ENCODE measurements at places on chromosomes 12 and 14.

GRCh38 chr12:16154990-16155389, 122.5 kb downstream of the SLC15A5 start:
- no peak for DNase-seq

DNA sequence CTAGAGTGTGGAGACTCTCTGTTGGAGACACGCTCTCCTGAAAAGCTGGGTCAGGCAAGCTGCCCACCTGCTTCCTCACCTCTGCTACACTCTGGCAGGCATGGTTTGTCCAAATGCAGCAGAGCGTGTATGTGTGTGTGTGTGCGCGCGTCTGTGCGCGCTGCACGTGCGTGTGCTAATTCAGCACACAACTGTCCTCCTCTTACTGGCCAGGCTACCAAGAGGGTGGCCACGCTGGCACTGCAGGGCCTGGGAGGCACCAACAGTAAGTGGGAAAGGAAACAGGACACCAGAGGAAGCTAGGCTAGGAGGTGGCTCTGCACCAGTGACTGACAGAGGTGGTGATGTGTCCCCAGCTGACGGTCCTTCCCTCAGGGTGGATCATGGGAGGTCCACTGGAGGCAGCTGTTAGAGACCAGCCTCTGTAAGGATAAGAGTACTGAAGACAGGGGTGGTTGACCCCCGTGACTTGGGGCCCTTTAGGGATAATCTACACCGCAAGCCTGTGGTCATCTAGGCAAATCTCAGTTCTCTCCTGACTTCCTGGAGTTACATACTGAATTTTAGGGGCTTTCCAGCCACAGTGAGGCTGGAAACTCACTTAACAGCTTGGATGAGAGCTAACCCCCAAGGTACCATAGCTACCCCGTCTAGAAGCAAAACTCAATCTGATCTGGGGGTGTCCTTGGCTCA, 15.6 kb upstream of the TFCP2 start:
- peak; percentile 76 for DNase-seq

DNA sequence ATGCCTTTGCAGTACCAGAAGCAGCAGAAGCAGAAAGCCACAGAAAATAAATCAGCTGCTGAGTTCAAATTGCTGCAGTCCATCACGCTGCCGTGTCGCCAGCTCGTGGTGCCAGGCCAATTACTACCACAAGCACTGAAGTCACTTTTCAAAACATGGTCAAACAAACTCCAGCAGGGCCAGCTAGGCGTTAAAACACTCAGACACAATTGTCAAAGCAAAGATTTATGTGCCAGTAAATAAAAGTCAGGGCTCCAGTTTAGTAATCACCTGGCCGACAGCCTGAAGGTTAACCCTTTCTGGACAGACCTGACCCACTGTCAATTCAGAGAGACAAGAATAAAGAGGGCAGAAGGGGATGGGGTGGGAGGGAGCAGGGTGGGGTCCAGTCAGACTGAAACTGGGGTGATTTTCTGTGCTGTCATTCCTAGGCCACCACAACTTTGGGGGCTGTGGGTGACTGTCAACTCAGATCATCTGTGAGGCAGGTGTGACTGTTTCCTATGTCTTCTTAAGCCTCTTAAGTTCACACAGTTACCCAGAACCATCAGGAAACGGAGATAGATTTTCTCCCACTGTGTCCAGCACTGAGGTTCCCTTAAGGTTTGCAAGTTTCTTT, 109.8 kb upstream of the FUT8 start:
- peak; percentile 82 for DNase-seq

DNA sequence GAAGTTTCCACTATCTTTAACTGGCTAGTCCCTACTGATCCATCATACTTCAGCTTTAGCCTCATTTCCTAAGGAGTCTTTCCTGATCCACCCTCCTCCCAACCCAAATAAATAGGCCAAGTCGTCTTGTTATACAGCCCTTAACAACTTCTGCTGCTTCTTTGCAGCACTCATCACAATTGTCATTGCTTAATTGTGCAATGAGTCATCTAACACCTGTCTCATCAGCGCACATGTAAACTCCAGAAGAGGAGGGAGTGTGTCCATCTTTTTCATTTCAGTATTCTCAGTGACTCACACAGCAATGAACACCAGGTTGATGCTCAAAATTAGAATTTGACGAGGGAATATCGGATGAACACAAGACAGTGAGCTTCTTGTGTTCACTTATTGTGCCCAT, 87.3 kb downstream of the SUDS3 start:
- DNase-seq = no peak

DNA sequence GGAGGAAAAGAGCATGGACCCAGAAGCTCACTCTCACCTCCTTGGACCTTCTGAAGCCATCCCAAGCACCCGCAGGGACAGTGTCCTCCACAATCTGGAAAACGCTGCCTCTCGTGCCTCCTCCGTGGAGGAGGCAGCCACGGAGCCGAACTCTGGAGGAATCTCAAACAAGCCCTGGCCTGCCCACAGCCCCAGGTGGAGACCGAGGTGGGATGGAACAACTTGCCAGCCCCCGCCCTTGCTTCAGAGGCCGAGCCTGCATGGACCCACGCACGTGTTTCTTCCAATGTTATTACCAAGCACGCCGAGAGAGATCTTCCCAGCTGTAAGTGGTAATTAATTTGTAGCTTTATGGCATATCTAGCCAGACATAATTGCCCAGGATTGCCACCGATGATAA, 61.3 kb downstream of the SCARB1 start:
- no peak for DNase-seq

DNA sequence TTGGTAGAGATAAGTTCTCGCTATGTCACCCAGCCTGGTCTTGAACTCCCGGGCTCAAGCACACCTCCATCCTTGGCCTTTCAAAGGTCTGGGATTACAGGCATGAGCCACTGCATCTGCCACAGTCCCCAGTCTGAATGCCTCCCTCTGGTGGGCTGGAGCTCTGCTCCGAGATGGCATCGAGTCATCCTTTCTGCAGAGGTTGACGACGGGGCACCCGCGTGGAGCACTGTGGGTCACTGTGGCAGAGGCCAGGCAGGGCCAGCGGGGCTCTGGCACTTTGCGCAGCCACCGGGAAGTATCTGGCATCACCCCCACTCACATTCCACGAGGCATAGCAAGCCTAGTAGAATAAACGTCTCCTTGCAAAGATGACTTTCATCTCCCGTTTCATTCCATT, 163.3 kb upstream of the DIO3 start:
- DNase-seq = no peak

GRCh38 chr12:11814374-11814773, 164.9 kb downstream of the ETV6 start:
- no peak for DNase-seq

DNA sequence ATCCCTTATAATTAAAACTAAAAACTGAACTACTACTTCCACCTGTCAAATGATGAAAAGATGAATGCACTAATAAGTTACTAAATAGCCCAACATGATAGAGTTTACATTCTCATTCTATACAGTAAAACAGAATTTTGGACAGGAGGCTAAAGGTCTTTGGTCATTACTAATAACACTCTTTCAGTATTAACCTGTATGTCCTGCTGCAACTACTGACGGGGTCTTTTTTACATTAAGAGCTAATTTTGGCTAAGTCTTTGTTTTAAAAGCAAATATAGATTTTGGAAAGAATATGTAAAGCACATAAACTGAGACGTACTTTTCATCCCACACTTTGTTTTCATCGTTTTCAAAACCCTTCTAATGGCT, 175.4 kb upstream of the CDKN3 start:
- no peak for DNase-seq

GRCh38 chr12:98084391-98084790, 431.0 kb upstream of the TMPO start:
- DNase-seq = no peak

- peak; percentile 57 for DNase-seq
These were observed 1.1 kb downstream of the ETV6 start for GRCh38 chr12:11650286-11651281.

DNA sequence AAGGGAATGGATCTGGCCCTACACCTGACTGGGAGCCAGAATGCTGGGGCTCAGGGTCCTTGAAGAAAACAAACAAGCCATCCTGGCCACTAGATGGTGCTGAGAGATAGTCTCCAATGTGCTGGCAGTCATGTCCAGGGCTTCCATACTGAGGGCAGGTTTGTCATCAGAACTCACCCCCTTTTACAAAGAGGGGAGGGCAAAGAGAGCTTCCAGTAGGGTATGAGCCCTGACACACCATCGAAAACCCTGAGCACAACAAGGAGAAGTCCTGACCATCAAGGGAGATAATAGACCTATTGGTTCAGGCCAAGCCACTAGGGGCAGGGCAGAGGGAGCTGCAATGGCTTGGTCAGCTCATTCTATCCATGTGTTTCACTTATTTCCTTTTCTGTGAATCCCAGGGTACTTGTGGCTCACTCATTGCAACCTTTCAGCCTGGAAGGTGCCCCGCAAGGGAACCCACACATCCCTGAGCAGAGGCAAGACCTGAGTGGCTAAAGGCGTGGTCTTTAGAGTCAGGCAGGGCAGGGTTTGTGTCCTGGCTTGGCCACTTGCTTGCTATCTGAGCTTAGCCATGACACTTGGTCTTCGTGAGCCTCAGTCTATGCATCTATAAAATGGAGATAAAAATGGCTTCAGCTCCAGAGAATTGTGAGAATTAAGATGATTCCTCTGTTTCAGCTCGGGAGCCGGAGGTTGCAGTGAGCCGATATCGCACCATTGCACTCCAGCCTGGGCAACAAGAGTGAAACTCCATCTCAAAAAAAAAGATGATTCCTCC, 6.2 kb upstream of the PLEKHH1 start:
- DNase-seq = peak; percentile 53

DNA sequence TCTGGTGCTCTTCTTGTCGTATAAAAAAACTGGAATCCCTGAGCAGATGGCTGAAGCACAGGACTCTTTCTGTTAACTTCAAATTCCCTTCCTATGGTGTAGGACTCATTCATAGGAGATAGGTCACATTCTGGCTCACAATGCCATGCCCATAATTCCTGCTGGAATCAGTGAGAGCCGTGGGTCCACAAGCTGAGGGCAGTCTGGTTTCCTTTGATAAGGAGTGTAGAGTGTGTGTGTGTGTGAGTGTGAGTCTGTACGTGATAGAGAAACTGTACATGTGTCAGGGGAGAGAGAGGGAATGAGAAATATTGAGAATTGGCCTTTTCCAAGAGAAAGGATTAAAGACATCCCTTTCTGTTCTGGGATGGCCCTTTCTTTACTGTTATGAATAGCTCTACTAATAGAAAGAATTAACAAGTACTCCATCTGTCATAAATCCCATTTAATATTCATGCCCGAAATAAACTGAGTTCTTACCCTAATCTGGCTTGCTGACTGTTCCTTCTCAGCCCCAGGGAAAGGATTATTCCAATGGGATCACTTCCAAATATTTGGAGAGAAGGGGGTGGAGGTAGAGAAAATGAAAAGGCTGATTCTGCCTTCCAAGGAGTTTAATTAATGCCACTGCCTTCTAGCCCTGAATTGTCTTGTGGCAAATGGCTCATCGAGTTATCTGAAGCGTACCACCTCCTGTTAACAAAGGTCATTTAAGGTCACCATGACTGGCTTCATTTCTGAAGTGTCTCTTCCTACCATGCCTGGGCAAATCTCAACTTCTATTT, 79.0 kb downstream of the TMX1 start:
- DNase-seq = no peak

GRCh38 chr14:59175404-59175803, 13.1 kb upstream of the DAAM1 start:
- DNase-seq = peak; percentile 67

GRCh38 chr12:42299392-42300308, 26.2 kb downstream of the ZCRB1 start:
- peak; percentile 12 for DNase-seq

GRCh38 chr12:59780605-59781135, 184.8 kb downstream of the SLC16A7 start:
- peak; percentile 12 for DNase-seq

- DNase-seq = peak; percentile 45
These were observed 89.0 kb downstream of the SCARB1 start for GRCh38 chr12:124774462-124775167.

- no peak for DNase-seq
These were observed 10.3 kb upstream of the SP7 start for GRCh38 chr12:53346491-53346890.

DNA sequence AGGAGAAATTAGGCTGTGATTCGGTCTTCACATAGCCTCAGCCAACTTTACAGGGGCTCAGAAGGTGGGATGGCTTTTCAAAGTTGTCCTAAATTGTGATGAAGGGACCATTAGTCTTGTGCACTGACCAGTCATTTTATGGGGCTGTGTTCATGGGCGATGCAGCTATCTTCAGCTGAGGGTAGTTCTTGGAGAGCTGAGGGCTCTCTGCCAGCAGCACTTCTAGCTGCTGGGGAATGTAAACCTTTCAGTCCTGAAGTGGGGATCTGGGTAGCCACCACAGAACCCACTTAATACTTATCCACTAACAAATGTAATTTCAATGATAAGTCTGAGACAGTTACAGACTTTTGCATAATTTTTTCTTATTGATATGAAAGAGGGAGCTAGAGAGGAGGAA, 270.6 kb downstream of the AEBP2 start:
- no peak for DNase-seq

GRCh38 chr14:32576088-32576795, 247.1 kb downstream of the AKAP6 start:
- peak; percentile 51 for DNase-seq

DNA sequence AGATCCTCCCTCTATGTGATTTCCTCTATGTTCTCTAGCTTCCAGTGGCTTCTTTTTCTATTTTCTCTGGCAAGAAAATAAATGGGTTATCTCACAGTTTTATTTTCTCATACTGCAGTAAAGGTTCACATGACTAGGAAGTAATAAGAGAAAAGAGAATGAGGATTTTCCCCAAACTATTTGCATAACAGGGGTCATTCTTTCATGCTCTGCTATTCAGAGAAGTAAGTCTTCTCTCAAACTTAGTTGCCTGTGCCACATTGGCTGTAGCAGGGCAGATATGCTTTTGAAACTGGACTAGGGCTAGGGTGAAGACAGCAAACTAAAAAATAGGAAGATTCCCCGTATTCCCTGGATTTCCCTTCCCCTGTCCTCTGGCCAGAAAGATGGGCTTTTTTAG, 57.4 kb downstream of the ACSM4 start:
- DNase-seq = no peak

- no peak for DNase-seq
These were observed 29.7 kb downstream of the PLEKHG3 start for GRCh38 chr14:64733899-64734298.

DNA sequence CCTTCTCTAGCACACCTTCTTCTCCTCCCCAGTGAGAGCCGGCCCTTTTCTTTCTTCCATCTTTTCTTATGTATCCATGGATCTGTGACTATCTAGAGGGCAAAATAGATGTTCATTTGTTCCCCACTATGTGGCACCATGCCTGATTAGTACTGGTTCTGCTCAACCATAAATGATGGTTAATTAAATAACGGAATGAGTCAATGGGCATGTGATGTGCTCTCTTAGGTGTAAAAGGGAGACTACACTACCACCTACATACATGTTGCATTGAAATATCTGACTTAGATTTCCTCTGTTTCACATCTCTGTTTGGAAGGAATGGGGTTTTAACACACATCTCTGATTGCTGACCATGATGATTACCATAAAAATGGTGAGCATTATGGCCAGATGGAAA, 116.5 kb downstream of the BTG1 start:
- no peak for DNase-seq

GRCh38 chr14:94632305-94632590, 20.1 kb downstream of the SERPINA3 start:
- DNase-seq = no peak
